Activated CD4-positive, alpha-beta T cell treated with anti-CD3 and anti-CD28 coated beads for 1 hour (primary cell): ENCODE measurements at places on chromosomes 16 and 17.

- DNase-seq: no peak
These were observed 233.1 kb downstream of the CBLN1 start for GRCh38 chr16:49048557-49048956.

DNA sequence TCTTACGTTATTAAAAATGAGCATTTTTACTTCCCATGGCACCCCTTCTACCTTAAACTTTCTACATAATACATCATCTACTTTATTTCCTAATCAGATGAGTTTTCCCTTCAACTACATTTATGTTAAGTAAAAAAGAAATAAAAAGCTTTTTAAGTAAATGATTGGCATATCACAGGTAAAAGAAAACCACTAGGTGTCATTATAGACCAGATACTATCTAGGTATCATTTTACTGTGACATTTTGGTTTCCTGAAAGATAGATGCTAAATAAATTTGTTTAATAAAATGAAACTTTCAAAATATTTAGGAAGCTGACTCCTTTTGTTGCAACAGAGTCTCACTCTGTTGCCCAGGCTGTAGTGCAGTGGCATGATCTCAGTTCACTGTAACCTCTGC, 3.8 kb upstream of the CMTM1 start:
- DNase-seq: no peak

DNA sequence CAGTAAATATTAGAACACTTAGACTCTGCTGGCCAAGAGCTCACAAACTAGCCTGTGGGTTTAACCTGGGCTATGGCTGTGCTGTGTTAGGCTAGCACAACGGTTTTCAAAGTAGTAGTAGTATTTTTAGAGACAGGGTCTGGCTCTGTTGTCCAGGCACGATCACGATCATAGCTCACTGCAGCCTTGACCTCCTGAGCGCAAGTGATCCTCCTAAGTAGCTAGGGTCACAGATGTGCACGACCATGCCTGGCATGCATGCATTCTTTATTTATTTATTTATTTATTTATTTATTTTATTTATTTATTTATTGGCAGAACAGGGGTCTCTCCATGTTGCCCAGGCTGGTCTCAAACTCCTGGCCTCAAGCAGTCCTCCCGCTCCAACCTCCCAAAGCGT, 10.3 kb downstream of the MRPL27 start:
- DNase-seq: no peak

DNA sequence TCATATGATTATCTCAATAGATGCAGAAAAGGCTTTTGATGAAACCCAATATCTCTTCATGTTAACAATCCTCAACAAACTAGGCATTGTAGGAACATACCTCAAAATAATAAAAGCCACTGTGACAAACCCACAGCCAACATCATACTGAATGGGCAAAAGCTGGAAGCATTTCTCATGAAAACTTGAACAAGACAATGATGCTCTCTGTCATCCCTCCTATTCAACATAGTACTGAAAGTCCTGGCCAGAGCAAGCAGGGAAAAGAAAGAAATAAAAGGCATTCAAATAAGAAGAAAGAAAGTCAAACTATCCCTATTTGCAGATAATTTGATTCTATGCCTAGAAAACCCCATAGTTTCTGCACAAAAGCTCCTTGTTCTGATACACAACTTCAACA, 999.2 kb upstream of the GOT2 start:
- no peak for DNase-seq

- no peak for DNase-seq
These were observed 83.7 kb downstream of the TANGO6 start for GRCh38 chr16:68927018-68927417.

DNA sequence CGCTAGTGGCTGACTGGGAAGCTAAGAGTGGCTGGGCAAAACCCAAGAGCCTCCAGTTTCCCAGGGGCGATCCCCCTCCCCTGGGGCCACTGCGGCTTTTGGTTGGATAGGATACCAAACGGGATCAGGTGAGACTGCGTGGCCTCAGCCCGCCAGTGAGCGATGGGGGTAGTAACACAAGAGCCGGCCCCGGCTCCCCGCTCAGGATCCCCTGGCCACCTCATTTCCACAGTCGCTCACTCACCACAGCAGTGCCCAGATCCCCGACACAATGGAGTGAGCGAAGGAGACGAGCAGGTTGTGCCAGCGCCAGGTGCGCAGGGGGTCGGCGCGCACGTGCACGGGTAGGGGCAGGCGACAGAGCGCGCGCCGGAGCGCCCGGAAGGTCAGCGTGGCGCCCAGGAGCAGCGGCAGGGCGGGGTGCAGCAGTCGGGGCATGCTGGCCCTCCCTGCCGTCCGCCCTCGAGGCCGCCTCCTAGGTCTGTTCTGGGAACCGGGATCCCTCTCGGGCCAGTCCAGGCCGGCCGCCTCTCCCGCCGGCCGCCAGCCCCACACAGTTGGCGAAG, 290 bp downstream of the TLCD1 start:
- no peak for DNase-seq

- no peak for DNase-seq
These were observed 11.4 kb upstream of the ITGA3 start for GRCh38 chr17:50044483-50044882.

GRCh38 chr17:43412166-43412565, 13.4 kb downstream of the ARL4D start:
- DNase-seq: no peak

DNA sequence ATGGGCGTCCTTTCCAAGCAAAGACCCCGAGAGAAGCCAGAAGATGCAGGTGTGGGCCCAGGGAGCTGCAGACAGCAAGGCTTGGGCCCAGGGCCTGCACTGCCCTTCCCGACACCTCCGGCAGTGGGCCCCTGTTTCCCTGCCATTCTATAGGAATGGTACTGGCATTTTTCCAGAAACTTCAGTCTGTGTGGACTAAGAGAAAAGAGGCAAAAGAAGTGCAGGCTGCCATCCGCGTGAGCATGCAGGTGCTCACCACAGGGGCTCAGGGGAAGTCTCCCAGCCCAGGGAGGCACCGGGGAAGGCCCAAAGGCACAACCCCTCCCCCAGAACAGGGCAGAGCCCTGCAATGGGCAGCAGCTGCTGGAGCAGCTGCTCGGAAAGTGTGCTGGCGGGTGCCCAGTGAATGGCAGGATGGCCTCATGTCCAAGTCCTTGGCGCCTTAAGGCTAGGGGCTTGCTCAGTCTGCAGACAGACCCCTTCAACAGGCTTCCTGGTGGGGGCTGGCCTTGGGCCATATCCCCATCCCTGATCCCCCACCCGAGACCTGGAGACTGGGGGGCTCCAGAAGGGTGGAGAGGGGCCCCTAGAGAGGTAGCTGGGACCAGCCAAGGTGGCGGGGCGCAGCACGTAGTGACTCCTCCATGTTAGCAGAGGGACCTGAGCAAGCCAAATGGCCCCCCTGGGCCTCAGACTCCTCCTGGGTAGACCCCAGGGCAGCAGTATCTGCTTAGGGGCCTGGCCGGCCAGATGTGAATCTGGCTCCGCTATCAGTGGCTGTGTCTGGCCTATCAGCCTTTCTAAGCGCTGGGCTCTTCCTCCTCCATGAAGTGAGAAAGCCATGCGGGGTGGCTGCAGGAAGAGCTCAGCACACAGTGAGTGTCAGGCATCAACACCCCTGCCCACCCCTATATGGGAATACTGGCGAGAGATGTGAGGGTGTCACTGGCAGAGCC, 6.7 kb upstream of the TPPP3 start:
- DNase-seq: no peak

DNA sequence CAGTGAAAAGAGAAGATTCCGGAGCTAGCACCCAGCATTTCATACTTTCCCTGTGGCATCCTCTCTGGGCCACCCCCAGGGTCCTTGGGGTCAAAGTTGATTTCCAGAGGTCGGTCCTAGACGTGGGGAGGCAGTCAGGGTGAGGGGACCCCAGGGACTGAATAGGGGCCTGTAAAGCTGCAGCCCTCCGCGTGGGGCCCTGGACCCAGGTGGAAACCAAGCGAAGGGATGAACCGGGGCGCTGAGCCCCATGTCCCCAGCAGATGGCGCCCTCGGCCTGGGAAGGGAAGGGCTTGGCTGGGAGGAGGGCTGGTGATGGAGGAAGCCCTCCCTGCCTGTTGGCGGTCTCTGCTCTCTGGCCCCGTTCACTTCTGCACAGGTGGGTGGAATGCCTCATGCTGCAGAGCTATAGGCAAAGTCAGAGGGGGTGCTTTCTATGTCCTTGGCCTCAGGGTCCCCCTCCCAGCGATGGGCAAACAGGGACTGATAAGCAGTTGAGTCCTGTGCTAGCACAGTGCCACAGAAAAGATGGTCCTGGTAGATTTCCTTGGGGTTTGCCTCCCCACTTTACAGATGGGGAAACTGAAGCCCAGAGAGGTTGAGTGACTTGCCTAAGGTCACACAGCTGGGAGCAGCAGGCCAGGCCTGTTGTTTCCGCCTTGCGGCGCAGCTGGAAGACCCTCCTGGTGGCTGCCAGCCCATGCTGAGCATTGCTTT, 163.4 kb upstream of the CIBAR2 start:
- DNase-seq: peak; percentile 48

DNA sequence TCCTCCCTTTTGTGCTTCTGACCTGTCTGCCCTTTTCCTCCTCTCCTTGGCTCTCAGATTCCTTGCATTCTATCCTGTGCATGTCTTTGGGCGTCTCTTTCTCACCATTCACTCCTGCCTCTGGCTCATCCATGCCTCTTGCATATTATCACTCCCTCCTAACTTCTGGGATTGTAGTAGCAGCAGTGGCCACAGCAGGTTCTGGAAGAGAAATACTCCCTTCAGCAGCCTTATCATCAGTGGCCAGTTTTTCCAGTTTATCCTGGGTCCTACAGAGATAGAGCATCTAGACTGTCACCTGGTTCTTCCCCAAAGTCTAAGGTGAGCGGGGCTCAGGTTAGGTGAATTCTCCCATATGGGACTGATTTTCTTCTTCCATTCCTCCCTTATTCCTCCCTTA, 354.0 kb upstream of the CCL2 start:
- no peak for DNase-seq

- no peak for DNase-seq
These were observed 86.6 kb downstream of the SNX11 start for GRCh38 chr17:48194097-48194550.

- no peak for DNase-seq
These were observed 8.6 kb downstream of the ESRP2 start for GRCh38 chr16:68227183-68227793.

- no peak for DNase-seq
These were observed 162.7 kb downstream of the SPECC1 start for GRCh38 chr17:20171741-20172365.

DNA sequence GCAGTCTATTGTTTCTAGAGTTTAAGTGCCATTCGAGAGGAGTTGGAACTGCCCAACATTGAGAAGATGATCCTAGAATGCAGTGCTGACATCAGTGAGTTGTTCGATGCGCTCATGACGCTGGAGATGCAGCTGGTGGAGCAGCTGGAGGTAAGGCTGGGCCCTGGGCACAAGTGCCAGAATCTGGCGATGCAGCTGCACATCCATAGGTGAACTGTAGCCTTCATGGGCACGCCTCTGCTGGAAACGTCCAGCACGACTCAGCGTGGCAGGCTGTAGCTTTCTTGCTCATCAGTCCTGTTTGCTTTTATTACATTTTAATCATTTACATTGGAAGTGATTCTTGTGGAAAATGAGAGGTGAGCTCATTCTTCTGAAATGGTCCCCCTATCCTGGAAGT, 31.7 kb downstream of the DRC3 start:
- DNase-seq: no peak

DNA sequence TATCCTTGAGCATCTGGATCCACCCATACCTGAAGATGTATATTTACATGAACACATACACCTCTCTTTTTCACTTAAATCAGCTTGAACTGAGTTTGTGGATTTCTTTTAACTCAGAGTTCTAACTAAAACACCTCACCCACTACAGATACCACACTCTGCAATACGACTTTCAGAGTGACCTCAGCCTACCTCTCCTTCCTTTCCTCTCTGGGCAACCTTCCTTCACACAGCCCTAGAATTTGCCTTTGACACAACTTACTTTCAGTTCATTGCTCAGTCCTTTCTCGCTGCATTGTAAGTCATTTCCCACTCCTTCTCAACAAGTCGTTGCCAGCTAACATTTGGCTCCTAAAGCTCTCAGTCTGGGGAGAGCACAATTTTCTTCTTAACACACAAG, 151.9 kb upstream of the IRX3 start:
- no peak for DNase-seq

GRCh38 chr16:87417528-87417910, 25.4 kb downstream of the MAP1LC3B start:
- DNase-seq: no peak

GRCh38 chr16:11497851-11498289, 88.8 kb downstream of the LITAF start:
- no peak for DNase-seq

DNA sequence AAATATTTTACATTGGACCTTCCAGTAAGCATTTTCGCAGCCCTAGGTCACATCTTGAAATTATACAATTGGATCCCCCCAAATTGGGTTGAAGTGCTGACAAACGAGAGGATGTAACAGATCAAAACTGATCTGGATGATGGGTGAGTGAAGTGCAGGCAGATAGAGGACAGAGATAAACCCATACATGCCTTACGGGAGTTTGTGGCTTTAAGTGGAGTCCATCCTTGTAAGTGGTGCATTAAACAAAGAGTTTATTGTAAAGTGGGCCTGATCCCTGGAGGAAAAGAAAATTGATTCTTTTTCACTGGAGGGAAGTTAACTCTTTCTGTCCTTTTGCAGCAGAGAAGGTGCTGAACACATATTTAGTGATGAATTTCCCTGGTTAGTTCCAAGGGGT, 39.0 kb upstream of the KCNJ2 start:
- no peak for DNase-seq

DNA sequence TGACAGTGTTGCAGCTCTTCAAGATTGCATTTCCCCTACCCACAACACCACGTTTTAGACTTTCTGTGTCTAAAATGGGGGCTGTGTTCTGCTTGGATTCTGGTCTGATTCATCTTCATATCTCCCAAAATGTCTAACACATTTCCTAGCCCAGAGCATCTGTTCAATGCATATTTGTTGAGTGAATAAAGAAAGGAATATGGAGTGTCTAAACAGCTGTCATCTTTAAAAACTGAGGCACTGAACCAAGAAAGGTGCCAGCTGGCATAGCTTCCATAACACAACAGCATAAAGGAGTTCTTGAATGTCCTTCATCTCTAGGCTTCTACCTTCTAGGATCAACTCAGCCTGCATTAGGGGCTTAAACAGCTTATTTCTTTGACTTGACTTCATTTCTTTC, 67.4 kb downstream of the CDH11 start:
- no peak for DNase-seq

DNA sequence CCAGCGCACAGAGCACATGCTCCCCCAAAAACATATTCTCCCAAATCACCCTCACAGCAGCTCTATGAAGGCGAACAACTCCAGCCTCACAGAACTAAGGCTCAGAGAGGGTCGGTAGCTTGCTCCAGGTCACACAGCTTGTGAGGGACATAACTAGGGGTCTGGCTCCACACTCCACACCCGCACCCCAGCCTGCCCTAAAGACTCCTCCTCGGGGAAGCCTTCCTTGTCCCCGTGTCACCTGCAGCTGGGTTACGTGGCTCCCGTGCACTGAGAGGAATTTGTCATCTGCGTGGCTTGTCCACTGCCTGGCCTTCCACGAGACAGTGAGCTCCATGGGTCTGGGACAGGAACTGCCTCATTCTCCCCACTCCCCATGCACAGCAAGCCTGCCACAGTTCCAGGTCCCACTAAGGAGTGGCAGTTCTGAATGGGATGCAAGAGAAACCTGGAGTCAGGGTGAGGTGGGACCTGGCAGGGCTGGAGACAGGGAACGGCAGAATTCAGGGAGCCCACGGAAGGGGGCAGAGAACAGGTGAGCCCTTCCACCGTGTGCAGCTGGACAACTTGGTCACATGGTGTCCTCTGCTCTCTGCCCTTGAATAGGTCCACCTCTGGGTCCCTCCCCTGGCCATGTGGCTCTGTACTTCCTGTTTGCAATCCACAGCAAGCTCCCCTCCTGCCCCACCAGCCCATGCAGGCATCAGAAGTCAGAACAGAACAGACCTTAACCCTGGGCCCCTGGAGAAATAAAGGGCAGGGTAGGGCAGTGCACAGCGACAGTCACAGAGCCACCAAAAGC, 27.4 kb downstream of the TNFRSF13B start:
- peak; percentile 5 for DNase-seq
